Stimulated activated CD8-positive, alpha-beta memory T cell treated with anti-CD3 and anti-CD28 coated beads, Interleukin-7, amount 100 ng/mL, for 4 hours (primary cell): ENCODE measurements at places on chromosomes 1 and 21.

DNA sequence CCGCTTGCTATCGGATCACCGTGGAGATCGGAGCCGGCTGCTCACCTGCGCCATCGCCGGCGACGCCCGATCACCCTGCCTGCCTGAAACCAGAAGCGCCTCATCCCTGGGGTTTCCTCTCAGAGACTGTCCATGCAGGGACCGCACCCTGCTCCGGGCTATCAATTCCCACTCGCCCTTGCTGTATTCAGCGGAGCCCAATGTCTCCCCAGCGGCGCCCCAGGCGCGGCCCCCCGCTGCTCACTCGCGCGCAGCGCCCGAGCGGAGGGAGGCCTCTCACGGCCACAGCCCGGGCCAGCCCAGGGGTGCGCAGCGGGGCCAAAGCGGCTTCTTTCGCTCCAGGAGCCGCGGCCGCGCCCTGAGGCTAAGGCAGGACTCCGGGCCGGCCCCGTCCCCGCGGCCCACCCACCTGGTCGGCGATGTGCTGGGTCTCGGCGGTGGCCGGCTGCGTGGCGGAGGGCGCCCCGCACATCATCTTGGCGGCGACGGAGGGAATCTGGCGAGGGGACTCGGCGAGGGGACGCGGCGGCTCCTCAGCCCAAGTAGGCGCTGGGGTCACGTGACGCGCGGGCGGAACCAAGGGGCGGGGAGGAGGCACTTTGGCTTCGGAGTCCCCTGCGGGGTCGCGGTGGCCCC lies at the start of gene CSTB:
Gene CSTB, minus strand, starts transcription at position 514 of the 636 bp plus-strand sequence. Its CDS starts 39 bp downstream, at position 475.
- DNase-seq = peak; percentile 82

DNA sequence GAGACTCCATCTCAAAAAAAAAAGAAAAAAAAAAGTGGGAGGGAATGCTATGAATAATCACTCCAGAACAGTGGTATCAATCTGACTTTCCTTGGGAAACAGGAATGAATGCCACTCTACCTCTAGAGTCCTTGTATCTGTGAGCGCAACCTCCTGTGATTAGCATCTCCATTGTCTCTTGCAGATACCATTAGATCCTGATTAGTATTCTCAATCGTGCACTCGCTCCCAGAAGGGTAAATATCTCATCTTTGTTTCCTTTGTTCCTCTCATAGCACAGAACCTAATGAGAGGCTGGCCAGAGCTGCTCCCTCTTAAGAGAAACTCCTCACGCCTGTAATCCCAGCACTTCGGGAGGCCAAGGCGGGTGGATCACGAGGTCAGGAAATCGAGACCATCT lies 184.4 kb upstream of the KCNK2 start:
- no peak for DNase-seq

DNA sequence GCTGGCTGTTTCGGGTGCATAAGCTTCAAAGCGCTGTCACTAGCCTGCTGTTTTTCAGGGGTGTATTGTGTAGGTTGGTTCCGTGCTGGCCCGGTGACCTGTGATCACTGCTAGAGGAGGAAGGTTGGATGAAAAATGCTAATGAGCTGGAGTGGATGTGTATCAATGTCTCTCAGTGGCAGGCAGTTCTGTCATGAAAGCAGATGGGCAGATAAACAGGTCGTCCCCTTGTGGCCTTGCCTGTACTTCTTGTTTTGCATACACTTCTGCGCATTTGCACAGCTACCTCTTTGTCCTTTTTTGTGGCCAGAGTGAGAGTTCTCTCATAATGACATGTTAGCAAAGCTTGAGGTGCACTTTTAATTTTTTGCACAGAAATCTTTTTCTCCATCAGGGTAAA lies 2.9 kb downstream of the SELENON start:
- no peak for DNase-seq

DNA sequence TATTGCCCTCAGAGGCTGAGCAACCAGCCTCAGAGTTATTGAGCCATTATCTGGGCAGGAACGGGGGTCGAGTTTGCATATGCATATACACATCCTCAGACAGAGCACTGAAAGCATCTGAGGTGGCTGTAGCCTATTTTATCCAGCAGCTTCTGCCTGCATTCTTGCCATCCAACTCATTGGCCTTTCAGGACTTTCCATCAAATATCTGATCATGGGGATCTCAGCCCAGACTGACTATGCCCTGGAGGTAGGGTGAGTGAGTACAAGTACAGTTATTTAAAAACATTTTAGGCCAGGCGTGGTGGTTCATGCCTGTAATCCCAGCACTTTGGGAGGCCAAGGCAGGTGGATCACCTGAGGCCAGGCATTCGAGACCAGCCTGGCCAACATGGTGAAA lies 1.8 kb upstream of the MTF1 start:
- no peak for DNase-seq

DNA sequence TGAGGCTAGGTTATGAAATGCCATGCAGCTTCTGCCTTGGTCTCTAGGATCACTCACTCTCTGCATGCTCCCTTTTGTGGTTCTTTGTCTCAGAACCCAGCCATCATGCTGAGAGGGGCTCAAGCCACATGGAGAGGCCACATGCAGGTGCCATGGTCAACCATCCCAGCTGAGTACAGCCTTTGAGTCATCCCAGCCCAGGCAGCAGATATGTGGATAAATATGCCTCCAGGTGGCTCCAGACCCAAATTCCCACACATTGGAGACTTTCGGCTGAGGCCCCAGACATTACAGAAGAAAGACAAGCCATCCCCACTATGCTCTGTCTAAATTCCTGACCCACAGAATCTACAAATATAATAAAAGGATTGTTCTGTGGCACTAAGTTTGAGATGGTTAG lies 102.0 kb downstream of the LHX9 start:
- DNase-seq = no peak

DNA sequence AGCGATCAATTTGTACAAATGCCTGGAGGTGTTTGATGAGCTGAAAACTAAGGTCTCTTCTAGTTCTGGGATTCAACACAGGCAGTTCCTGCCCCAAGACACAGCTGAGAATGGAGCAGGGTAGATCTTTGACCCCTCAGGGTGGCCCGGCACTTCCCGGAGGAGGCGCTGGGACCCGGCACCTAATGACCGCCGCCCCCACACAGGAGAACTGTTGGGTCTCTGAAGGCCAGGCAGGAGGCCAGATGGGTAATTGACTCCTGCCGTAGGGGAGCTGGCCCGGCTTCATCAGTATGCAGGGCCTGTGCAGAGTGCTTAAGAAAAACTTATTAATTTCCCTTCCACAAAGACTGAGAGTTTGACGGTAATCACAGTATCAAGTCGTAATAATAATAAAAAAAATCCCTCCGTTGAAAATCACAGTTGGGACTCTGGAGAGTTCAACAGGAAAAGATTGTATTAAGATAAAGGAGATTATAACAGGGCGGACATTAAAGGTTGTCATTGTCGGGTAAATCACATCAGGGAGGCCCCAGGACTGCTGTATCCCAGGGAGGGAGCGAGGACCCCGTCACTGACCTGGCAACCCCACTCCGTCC lies 51.7 kb downstream of the UBIAD1 start:
- no peak for DNase-seq

DNA sequence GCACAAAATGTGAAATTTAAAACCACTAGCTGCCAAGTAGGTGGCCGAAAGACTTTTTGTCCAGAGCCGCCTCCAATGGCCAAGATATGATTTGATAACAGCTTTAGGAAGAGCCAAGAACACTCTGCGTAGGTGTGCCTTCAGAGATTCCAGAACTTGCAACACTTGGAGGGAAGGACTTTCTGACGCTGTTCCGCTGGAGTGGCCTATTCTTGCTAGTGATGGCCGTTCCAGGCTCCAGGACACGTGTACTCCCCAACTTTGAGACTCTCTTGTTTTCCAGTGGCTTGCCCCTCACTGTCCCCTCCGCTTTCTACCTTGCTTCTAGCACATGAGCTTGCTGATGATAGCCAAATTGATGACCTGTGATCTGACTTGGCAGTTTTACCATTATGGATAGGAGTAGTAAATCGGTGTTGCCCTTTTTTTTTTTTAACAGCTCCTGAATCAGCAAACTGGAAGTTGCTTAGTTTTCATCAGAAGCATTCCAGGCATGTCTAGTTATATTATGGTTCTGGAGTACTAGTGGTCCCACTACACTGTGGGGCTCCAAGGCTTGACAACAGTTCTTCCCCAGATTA lies 1.0 kb downstream of the PRDX6 start:
- no peak for DNase-seq

GRCh38 chr1:152220166-152221163 lies 3.5 kb downstream of the HRNR start:
- DNase-seq = no peak

DNA sequence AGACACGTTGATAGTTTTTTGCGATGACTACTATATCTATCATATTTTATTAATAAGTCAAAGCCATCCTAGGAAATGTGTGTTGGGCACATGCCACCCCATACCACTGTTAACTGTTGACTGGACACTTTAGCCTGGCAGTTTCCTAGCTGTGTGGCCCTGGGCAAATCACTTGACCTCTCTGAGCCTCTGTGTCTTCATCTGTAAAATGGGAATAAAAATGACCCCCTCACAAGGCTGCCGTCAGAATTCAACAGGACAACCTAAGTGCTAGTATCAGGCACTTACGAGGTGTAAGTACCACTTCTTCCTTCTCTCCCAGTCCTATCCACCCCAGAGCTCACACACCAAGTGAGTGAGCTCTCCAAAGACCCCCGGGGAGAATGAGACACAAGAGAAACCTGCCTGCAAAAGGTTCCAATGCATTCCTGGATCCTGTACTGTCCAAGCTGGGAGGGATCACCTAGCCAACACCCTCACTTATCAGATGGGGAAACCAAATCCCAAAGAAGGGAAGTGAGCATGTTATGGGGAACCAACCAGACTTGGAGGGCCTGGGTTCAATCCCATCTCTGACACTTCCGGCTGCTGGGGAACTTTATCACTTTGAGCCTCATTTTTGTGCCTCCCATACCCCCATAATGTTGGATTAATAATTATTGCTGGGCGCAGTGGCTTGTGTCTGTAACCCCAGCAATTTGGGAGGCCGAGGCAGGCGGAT lies 24.9 kb downstream of the HSPG2 start:
- no peak for DNase-seq

GRCh38 chr1:182035097-182035770 lies 26.3 kb downstream of the ZNF648 start:
- no peak for DNase-seq

DNA sequence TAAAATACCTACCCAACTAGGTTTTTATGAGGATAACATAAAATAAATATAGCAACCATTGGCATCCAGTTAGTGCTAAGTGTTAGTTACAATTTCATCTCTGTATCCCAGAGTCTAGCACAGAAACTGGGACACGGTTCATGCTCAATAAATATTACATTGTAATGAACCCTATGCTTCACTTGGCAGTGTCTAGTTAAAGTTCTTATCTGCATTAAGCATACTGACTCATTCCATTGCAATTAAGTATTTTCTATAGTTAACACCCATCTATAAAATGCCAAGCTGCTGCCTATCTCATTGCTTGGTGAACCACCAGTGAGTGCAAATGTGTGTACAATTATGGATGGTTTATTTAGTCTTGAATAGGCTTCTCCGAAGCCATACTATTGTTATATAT lies 15.2 kb downstream of the CHML start:
- no peak for DNase-seq

DNA sequence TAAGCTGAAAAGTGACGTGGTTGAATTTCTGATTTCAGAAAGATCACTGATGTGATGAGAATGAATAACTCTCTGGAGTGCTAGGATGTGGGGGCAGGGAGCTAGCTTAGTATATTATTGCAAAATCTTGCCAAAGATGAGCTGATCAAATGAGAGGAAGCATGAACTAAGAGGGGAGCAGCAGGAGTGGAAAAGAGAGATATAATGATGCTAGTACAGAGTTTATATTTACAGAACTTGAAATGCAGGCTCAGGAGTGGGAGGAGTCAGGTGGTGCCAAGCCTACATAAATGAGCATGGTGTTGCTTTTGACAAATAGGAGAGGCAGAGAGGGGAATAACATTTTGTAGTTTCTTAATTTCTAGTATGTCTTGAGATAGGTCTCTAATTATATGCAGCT lies 38.1 kb upstream of the NBL1 start:
- no peak for DNase-seq

DNA sequence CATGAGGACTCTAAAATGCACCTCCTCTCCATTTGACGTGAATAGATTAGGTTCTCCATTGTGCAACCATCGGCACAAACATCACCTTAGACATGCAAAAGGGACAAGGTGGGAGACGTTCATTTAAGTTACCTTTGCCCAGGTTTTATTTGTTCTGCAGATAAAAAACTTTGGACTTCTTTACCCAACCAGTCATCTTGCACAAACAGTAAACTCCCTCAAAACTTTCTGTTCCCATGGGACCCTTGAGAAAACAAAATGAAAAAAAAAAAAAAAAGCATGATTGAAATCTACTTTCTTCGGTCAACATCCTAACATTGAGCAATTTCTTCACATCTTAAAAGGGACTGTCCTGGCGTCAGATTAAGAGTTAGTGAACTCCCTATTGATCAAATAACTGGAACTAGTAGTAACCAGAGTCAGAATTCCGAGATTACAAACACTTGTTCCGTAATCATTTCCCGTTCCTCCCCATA lies 31.4 kb upstream of the PROX1 start:
- DNase-seq = no peak

DNA sequence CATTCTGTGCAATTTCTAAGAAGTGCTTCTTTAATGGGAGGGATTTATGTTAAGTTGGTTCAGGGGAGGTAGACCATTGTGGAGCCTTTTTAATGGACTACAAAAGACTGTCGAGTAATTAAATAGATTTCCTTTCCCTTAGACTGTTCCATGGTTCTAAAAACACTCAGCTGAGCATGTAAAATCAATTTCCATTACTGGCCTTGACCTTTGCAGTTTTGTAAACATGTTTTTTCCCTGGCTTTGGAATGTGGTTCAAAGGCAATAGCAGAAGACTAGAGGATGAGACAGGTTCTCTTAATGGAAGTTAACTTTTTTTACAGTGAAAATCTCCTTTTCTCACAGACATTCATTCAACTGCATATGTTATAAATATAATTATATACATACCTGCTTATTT lies 37.6 kb upstream of the BTG3 start:
- DNase-seq = no peak

- DNase-seq = no peak
Measured at GRCh38 chr1:7405844-7406500, 365.1 kb upstream of the VAMP3 start.

DNA sequence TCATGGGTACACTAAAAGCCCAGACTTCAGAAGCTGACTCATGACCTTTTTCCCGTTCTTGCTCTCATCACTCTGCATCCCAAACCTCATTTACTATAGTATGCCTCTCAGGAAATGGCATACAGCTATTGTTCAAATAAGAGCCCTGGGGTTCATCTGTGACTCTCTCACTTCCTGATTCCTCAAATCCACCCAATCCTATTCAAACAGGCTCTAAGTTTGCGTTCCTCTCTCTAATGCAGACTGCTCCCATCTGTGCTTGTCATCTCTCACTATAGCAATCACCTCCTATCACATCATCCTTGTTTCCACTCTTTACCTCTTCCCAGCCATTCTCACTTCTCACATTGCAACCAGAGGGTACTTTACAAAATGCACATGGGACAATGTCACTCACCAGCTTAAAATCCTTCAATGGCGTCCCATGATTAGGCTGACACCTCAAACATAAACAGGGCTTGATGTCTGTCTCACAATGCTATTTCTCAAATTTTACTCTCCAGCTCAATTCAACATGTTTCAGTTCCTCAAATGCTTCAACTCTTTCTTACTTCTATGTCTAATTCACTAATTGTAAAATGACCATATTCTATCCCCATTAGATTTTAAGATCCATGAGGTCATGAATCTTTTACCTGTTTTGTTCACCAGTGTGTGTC lies 408.4 kb downstream of the NTNG1 start:
- no peak for DNase-seq

- DNase-seq = no peak
Measured at GRCh38 chr1:45473302-45473701, 17.7 kb downstream of the TESK2 start.

GRCh38 chr1:94721240-94721639 lies 98.9 kb upstream of the SLC44A3 start:
- no peak for DNase-seq
